Activated effector memory CD4-positive, alpha-beta T cell treated with anti-CD3 and anti-CD28 coated beads, Interleukin-2, amount 50 U/mL, for 16 hours (primary cell): ENCODE measurements at places on chromosomes 2 and 18.

DNA sequence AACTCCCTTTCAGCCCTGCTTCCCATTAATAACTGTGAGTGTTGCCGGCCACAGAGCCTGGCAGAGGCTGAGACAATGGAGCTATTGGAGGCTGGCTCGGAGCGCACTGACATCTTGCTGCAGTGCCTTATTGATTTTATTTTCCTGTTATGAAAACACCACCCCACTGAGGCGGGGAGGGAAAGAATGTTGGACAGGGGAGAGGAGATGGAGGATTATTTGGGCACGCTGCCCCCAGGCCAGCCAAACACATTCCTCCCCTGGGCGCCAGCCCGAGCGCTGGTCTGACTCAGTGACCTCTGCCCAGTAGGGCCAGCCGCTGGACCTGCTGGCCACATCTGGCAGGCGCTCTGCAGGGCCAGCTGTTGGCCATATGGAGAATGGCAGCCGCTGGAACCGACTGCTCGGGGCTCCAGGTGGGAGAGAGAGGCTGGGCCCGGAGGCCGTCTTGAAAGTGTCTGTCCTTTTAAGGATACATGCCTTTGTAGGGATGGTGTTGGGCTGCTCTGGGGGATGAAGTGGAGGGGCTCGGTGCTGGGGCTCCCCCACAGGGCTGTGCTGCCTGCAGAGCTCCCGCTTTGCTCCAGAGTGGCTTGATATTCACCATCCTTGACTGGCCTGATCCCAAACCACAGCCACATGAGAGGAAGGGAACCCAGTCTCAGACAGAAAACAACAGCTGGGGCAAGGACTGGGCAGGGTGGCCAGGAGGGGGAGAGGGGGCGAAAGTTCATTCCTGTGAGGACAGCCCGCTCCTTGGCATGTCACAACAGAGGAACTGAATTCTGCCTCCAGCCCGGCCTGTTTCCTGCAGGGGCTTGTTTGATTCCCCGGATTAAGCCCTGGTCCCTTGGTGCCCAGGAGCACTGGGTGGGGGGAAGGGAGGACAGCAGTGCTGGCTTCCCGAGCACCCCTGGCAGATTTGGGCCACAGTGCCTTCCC lies 179.0 kb downstream of the KLHL29 start:
- DNase-seq = no peak

GRCh38 chr2:156589381-156590079 lies 153.4 kb downstream of the GPD2 start:
- DNase-seq = no peak

GRCh38 chr18:34352385-34353163 lies 127.9 kb upstream of the NOL4 start:
- DNase-seq = no peak

DNA sequence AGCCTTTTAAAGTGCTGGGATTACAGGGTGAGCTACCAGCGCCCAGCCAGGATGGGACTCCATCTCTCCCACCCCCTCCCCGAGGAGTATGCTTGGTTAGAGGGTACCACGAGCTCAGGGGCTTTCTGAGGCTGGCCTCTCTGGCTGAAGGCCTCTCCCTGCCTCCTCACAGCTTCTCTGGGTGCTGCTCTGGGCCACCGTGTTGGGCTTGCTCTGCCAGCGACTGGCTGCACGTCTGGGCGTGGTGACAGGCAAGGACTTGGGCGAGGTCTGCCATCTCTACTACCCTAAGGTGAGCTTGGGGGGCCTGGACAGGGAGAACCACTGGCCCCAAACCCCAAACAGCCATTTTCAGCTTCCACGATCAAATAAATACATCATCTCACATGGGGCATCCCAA lies 2.9 kb downstream of the SLC11A1 start:
- DNase-seq = no peak

DNA sequence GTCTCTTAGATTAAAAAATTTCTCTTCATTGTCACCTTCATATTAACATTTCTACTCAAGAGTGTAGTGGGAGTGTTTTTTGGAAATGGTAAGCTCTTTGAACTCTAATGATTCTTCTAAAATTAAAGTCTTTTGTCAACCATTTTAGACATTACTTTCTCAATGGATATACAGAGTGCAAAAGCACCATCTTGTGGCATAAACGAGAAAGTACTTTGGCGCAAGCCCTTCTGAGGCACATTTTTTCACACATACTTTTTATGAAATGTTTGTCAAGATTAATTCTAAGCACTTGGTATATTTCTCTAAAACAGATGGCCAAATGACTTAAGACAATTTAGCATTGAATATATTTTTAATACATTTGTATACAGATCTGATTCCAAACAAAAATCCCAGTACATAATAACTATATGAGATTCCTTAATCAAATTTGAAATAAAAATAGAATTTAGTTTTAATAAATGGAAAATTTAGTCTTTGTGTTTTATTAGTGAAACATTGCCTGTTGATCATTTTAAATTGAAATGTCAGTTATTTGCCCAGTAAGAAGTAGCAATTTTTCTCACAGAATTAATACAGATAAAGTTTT lies 63.3 kb upstream of the GALNT5 start:
- DNase-seq = no peak

- no peak for DNase-seq
Observed at GRCh38 chr2:55420439-55420725, 726 bp upstream of the CCDC88A start.

DNA sequence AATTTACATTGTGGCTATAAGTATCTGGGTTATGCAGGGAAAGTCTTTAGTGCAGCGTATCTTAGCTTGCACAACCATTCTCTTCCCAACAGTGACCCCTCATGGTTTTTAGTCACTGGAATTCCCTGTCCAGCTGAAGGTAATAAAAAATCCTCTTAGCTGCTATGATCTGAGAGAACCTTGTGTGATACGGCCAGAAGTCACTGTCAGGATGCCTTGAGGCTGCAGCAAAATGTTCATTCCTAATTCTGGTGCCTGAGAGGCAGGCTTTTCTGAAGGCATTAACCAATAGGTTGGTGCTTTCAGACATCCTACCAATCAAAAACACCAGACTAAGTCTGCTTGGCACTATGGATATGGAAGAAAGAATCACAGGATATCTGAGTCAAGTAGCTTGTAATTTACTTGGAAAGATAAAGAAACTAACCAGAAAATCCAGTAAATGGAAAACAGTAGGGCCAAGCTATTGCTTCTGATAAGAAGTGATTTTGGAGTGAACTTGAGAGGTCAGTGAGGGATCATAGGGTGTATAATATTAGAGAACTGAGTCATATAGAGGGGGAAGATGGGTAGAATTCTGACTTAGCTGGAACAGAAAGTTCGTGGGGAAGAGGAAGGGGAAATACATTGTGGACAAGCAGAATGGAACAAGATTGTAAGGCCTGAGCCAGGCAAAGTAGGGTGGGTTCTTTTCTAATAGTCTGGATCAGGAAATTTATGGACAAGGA lies 89.0 kb upstream of the SLC14A2 start:
- DNase-seq = no peak

GRCh38 chr18:25979369-25980040 lies 110.9 kb downstream of the SS18 start:
- no peak for DNase-seq

DNA sequence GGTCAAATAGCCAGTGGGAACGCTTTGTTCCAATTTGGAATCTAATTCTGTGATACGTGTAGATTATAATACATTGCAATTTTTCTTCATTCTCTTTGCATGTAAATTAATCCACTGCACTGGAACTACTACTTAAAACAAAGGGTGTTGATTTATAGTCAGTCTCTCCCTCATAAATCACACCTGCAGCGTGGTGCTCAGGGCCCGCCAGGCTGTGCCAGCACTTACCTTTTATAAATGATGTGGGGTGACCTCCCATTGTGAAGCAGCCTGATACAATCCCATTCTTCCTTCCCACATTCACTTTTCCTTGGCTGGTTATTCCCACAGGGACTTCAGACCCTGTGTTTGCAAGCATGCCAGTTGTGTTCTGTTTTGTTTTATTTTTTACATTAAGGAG lies 302.3 kb upstream of the ID2 start:
- DNase-seq = no peak

GRCh38 chr2:238107525-238108422 lies 7.6 kb downstream of the ESPNL start:
- DNase-seq = peak; percentile 50

GRCh38 chr2:147469471-147469870 lies 375.4 kb upstream of the ACVR2A start:
- no peak for DNase-seq

DNA sequence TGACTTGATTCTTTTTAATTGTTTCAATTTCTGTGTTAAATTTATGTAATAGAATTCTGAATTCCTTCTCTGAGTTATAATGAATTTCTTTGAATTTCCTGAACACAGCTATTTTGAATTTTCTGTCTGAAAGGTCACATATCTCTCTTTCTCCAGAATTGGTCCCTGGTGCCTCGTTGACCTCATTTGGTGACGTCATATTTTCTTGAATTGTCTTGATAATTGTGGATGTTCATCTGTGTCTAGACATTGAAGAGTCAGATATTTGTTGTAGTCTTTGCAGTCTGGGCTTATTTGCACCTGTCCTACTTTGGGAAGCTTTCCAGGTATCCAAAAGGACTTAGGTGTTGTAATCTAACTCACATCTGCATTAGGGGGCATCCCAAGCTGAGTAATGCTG lies 111.4 kb upstream of the LRRTM4 start:
- no peak for DNase-seq

DNA sequence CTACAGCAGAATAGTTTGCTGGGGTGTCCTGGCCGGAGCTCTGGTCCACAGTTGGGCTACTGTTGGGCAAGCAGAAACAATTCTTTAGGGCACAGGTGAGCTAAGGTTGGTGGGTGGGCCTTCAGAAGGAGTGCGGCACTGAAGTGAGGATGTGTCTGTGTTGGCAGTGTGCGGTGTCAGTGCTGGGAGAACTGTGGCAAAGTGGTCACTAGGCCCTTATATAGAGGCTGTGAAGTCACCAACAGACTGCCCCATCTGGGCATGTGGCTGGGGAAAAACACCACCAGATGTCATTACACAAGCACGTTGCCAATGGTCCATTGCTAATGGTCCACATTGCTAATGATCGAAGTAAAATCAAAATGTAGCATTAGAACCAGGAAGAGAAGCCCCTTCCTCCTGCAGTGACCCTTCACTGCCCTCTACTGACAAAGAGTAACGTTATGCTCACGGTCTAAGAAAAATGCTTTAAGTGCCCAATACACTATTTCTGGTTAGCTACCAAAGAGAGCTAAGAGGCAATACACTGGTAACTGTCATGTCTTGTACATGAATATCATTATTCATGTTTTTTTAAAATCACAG lies 21.3 kb downstream of the SCN1A start:
- DNase-seq = no peak

GRCh38 chr2:17752246-17752645 lies 1.4 kb downstream of the SMC6 start:
- DNase-seq = no peak

DNA sequence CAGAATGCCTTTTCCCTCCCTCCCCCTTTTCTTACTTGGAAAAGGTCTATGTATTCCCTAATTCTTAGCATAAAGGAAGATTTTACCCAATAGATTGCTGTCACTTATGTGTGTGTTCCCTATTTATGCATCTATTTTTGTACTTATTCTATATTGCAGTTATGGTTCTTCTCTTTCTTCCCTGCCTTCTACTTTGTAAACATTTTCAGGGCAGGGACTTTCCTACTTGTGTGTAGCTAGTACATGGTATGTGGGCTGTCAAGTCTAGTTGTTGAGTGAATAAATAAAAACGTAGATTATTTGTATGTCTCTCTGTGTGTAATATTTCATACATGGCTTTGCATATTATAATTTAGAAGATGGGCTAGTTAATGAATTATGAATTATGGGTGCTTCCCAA lies 45.3 kb downstream of the PSMD14 start:
- DNase-seq = no peak

- no peak for DNase-seq
Observed at GRCh38 chr2:65586516-65586915, 154.1 kb upstream of the SPRED2 start.

- no peak for DNase-seq
Observed at GRCh38 chr2:47708801-47709499, 74.0 kb upstream of the MSH6 start.

DNA sequence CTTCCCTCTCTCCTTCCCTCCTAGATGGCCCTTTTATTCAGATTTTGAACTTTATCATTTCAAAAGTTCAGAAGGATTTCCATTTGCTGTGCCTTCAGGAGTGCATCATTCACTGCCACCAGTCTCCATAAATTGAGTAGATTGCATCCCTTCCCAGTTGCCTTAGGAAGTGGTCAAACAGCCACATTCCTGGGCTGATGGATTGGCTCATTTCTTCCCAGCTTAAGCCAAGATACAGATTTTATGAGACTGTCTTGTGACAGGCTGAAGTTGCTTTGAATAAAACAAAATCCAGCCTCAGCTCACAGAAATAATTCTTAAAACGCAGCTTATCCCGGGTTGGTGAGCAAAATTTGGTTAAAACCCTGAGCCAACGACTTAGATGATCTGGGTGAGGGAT lies 9.8 kb downstream of the NRP2 start:
- DNase-seq = no peak

- no peak for DNase-seq
Observed at GRCh38 chr2:101864426-101864825, 127.3 kb upstream of the IL1R2 start.

DNA sequence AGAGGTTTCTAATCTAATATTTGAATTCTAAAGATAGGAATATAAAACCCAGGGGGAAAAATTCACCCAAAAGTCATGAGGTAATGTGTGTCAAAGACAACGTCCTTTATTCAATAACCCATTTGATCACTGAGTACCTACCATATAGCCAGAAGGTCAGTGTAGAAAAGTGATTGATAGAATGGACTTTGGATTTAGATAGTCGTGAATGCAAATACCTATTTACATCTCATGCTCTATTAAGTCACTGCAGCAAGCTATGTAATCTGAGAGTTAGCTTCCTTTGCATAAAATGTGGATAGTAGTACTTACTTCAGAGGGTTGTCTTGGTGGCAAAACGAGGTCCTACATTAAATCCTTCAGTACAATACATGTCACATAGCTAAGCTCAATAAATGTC lies 27.8 kb upstream of the TRIB2 start:
- no peak for DNase-seq

DNA sequence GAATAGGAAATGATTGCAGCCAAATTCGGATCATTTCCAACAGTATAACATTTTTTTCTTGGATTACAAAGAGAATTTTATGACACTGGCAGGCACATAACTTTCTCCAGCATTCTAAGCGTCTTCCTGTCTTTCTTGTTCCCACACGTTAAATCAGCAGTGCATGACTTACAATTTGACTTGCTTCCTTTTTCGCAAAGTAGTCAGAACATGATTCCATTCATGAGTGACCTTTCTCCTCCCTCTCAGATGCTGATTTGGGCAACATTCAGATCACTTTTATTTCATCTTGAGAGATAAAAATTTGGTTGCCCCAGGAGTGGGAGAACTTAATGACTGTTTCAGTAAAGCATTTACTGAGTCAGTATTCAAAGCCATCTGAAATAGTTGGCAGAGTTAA lies 858.7 kb upstream of the ACVR2A start:
- no peak for DNase-seq

GRCh38 chr18:78582898-78583738 lies 396.5 kb upstream of the SALL3 start:
- no peak for DNase-seq
